Fibroblast of skin of left quadriceps (primary cell): ENCODE measurements at places on chromosomes 7 and 10.

DNA sequence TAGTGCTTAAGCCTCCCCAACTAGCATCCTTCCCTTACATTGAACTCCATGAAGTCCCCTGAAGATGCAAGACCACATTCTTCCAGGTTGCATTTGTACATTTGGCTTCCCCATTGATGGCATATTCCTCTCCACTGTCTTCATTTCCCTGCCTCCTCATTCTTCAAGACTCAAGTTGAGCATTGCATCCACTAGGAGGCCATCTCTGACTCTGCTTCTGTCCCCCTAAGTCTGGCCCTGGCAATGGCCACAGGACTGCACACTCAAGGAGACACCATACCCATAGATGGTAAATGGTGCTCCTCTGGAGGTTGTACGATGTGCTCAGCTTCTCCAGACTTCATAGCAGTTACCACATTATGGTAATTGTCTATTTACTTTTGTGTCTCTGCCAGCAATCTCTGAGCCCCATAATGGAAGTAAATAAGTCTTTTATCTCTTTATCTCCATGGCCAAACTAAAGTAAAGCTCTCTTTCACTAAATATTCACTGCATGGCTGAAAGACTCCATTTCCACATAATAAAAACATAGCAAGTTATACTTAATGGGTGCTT, 112.6 kb downstream of the PTPRZ1 start:
- no peak for DNase-seq

GRCh38 chr10:99057936-99058690, 177.5 kb downstream of the HPSE2 start:
- DNase-seq = no peak

DNA sequence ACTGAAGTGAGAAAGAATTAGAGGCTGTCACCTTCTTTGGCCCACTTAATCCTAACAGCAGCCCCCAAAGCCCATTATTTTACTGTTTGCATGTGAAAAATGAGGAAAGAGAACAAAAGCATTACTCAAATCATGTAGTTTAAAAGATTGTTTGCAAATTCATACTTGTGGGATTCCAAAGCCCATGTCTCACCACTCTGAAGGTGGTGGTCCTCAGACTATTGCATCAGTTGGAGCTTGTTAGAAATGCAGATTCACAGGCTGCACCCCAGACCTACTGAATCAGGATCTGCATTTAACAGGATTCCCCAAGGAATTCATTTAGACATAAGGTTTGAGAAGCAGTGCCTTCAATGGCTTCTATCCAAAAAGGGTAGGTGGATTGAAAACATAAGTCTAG, 93.7 kb upstream of the PDE1C start:
- no peak for DNase-seq

DNA sequence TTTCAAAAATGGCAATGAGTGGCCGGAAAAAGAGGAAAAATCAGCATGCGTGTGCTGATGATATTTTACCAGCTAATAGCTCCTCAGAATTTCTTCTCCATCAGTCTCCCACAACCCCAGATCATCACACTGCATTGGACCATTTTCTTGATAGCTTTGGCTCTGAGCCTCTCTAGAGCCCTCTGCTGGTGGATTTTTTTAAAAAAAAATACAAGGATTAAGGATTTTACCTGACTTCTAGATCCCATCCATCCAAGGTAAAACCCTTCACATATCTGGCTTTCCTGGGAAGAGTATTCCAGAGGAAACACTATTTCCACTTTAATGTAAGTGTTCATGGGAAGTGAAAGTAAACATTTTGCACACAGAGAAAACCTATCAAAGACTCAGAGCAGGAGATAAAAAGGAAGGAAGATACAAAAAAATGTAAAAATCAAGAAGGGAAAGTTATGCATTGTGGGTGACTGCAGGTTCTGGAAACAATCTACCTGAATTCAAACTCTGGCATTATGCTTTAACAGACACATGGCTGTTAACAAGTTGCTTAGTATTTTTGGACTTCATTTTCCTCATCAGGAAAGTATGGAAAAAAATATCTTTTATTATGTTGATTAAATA, 380.9 kb downstream of the LRRTM3 start:
- no peak for DNase-seq

- peak; percentile 17 for DNase-seq
Observed at GRCh38 chr7:139602143-139602722, 78.7 kb downstream of the CLEC2L start.

GRCh38 chr7:25822823-25823222, 329.2 kb upstream of the NFE2L3 start:
- no peak for DNase-seq

DNA sequence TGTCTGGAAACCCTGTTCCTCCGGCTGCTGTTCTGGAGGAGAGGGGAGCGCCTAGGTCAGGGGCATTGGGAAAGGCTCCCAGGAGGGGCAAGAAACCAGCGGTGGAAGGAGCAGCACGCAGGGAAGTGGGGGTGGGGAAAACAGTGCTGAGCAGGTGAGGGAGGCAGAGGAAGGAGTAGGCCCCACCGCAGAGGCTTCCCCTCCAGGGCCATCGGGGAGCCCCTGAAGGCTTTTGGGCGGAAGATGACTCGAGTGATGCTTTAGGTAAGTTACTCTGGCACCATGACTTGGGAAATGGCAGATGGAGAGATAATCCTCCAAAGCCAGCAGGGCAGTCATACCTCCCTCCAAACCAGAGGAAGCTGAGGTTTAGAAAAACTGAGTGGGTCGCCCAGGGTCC, 106.5 kb upstream of the ANLN start:
- no peak for DNase-seq

DNA sequence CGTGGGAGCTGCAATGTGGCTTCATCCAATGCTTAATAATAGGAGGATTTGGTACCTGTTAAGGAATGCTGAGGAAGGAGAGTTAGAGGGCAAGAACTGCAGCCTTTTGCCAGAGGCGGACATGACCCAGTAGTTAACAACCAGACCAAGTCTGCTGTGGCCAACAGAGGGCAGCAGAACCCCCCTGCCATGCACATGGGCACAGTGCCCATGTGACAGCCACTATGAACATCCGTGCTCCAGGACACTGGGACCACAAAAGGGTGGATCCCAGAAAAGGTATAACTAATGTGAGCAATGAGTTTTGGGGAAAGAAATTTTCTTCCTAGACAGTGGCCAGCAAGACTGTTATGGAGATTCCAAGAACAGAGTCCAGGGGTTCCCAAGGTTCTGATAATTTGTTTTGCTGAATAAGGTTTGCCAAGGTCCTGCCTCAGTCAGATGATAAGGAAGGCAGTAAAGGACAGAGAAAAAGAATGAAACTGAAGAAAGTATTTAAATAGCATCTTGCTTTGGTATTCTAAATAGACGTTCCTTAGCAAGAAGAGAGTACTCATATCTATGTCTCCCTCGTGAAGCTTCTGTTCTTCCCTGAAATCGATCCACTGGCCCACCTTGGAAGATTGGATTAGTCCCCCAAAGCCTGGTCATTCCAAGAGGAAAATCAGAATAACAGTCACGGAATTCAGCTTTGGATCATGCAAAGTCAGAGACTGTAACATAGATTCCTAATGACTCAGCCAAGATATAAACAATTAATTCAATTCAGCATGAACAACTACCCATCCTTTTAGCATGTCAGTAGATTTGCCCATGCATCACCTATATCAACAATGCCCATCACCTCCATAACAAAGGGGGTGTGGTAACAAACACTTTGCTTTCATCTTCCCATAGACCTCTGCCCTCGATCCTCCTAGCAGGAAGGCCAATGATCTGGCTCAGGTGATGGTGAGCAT, 56.0 kb downstream of the LGI1 start:
- DNase-seq = no peak

- DNase-seq = no peak
Observed at GRCh38 chr10:11663763-11664555, 52.5 kb upstream of the USP6NL start.

- peak; percentile 44 for DNase-seq
Observed at GRCh38 chr10:21080261-21080660, 183.2 kb upstream of the NEBL start.

DNA sequence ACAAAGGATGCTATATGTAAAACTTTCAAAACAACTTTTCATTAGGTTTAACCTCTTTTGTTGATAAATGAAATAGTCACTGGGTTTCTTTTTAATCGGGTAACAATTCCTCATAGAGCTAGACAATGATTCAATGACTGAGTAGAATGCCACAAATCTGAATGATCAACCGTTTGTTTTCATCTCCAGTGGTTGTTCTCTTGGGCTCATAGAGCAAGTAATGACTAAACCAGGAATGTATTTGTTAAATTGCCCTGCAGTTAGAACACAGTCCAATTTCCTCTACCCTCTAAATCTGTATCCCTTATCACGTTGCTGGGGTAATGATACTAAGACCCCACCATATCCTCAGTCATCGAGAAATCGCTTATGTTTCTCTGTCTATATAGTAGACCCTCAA, 40.0 kb downstream of the CNNM1 start:
- DNase-seq = no peak

- DNase-seq = no peak
Observed at GRCh38 chr10:86752311-86752710, 4.1 kb upstream of the BMPR1A start.
